Ureter (tissue), 1 donor: ENCODE measurements at places on chromosomes 2 and 18.

DNA sequence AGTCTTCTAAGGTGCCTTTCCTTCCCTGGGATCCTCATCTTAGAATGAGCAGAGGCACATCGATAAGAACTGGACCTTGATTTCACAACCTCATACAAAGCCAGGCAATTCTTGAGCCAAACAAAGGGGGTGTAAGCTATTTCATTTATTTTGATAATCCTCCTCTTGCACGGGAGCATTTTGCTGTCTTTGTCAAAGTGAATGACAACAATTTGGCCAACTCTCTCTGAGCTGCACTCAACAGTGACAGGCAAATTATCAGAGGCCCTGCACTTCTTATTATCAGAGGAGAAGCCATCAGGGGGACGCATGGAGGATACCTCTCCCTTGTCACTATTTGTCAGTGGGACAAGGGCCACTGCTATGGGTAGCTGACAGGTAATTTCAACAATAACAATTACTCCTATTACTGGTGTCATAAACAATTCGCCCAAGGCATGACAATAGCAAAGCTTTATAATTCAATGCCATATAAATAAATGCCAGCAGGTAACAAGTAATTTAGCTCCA is 260.4 kb downstream of the MEIS1 start:
- DNase-seq = no peak

GRCh38 chr18:51192026-51192425 is 5.5 kb downstream of the MEX3C start:
- no peak for DNase-seq

- DNase-seq = no peak
Measured at GRCh38 chr18:32956591-32957315, 183.9 kb upstream of the KLHL14 start.

DNA sequence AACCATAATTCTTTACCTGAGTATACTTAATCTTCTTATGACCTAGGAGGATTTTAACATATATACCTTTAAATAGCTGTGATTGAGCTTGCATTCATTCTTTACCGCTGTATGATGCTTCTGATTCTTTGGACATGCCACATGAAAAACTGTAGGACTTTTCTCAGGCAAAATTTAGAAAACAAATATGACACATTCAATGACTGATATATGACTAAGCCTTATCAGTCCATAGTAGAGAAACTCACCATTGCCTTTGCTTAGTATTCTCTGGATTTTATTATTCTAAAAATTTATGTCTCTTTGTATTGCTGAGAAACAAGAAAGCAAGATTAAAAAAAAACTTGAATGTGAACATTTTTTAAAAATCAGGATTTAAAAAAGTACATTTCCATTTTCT is 3.7 kb downstream of the FAM171B start:
- DNase-seq = no peak

- no peak for DNase-seq
Measured at GRCh38 chr2:71291398-71291797, 40.2 kb upstream of the ZNF638 start.

DNA sequence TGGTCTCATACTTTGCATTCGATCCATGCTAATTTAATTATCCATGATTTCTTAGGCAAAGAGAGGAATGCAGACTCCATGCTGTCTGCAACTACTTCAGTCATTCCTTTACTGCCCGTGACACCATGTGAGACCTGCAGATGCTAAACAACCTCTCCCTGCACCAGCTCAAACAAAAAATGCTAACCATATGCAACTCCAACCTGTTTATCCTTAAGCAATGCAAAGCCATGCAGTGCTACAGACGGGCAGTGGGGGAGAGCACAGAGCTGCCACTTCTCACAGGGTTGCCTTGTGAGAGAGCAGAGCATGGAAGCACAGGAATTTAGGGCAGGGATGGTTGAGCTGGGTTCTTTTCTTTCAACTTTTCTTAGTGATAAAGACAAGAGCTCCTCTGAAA is 74.9 kb upstream of the KLHL14 start:
- no peak for DNase-seq

DNA sequence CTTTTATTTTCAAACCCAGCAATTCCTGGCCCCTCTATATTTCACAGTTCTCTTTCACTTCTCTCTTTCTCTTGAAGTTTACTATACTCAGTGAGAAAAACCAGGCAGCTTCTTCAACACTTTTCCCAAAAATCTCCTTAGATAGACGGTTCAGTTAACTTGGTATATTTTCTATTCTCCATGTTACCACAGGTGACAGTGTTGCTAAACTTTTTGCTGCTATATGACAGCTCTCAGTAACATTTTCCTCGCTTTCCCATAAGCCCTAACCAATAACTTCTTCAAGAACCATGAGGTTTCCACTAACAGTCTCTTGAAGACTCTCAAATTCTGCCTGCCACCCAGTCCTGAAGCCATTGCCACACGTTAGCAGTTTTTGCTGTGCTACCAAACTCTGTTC is 45.8 kb downstream of the CYBRD1 start:
- no peak for DNase-seq

DNA sequence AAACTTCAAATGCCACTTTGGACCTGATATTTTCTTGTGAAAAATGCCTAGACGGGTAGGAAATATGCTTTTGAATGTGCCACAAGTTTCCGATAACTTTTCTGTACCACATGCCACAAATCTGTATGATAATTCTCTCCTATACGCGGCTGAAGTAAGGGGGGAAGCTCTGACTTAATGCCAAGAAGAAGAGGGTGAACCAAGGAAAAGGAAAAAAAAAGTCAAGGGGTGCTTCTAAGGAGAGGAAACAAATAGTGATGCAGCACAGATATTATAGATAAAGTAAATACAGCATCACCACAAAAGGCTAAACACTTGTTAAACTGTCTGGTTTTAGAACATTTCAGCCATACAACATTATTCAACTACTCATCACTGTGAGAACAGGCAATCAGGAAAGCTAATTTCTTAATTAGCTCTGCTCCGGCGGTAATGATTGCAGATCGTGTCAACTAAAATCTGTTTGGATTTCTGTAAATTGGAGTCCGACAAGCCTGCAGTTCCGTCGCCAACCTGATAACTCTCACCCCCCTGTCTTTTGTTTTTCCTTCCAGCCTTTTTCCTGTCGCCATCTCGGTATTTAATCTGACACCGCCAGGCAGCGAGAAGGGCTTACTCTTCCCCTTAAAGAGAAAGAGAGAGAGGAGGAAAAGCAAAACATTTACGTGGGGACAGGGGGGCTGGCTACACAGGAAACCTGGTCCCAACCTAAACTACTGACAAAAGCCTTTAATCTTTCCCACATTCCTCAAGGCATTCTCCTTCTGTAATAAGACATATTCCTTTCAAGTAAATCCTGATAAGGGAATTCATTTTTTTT is 67.5 kb downstream of the ZEB2 start:
- DNase-seq = no peak

GRCh38 chr2:9370746-9371145 is 52.6 kb downstream of the ITGB1BP1 start:
- DNase-seq = no peak

DNA sequence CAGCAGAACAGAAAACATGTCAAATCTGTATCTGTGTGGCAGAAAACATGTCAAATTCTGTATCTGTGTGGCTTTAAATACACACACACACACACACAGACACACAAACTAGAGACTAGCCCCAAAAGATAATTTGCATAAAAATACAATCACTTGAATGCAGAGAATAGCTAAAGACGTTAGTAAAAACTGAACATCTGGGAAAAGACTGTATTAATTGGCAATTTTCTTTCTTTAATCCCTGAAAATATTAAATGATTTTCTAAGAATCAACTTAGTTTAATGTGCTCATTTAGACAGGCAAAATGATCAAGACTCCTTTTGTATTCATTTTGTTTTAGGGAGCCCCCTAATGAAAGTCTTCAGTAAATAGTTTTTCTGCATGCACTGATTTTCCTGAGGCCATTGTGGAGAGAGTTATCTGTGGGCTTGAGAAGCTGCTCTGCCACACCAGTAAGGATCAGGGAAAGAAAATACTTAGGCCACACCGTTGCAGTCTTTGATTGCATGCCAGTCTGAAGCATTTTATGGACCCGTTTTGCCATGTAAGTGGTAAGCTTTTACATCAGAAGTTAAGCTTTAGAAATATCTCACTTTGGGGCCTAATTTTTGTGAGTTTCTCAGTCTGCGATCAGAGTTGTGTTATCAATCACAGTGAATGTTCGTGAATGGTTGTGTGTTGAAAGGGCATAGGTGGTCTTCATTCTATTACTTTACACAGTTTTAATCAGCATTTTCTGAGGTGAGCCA is 2.2 kb downstream of the SPATS2L start:
- DNase-seq = no peak

- no peak for DNase-seq
Measured at GRCh38 chr18:998936-999335, 94.3 kb downstream of the ADCYAP1 start.

DNA sequence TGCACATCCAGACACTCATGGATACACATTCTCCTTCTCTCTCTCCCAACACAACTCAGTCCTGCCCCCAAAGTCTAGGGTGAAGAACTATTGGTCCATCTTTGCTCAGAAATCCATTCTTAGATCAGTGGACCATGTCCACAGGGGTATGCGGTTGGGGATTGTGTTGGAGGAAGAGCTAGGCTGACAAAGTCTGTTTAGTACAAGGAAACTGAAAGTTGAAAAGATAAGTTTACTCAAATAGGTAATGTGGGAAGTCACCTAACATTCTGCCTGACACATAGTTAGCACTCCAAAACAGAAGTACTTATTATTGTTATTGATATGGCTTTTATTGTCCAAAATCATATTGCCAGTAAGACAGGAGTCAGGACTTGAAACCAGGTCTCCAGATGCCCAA is 55.9 kb downstream of the ALK start:
- no peak for DNase-seq

- DNase-seq = no peak
Measured at GRCh38 chr2:15894481-15895144, 45.7 kb upstream of the MYCN start.

GRCh38 chr2:167335541-167335992 is 447.3 kb downstream of the XIRP2 start:
- no peak for DNase-seq

- DNase-seq = no peak
Measured at GRCh38 chr2:238853218-238853617, 5.3 kb downstream of the TWIST2 start.

- no peak for DNase-seq
Measured at GRCh38 chr2:9847140-9847539, 3.9 kb downstream of the TAF1B start.

GRCh38 chr2:238080518-238080917 is 19.6 kb upstream of the ESPNL start:
- no peak for DNase-seq

GRCh38 chr18:79260510-79260909 is 135.2 kb upstream of the NFATC1 start:
- DNase-seq = no peak

DNA sequence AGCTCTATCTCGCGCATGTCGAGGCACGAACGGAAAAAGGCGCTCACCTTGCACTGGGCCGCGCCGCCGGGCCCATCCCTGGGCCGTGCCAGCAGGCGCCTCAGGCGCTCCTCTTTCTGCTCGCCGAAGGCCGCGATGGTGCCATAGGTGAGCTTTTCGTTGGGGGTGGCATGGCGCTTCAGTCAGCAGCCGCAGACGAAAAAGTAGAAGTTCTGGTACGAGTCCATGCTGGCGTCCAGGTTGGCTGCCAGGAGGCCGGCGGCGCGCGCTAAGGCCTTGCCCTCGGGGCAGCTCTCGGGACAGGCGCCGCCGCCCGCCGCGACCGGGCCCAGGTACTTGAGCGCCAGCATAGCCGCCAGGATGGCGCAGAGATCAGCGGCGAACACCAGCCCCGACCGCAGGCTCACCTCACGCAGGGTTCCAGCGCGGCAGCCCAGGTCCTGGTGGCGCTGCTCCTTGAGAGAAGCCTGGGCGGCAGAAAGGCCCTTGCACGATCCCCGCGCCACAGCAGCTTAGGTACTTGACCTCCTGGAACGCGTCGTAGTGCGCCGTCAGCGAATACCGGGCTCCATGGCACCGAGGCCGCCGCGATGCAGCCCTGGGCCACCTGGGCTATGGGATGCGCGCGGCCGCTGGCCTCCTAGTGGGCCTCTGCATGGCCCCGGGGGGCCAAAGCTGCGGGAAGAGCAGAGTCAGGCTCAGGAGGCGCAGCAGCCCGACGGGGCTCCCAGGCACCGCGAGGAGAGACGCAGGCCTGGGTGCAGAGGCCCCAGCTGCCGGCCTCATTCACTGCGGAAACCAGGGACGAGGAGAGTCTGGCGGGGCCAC is 12.8 kb downstream of the ALPG start:
- no peak for DNase-seq

DNA sequence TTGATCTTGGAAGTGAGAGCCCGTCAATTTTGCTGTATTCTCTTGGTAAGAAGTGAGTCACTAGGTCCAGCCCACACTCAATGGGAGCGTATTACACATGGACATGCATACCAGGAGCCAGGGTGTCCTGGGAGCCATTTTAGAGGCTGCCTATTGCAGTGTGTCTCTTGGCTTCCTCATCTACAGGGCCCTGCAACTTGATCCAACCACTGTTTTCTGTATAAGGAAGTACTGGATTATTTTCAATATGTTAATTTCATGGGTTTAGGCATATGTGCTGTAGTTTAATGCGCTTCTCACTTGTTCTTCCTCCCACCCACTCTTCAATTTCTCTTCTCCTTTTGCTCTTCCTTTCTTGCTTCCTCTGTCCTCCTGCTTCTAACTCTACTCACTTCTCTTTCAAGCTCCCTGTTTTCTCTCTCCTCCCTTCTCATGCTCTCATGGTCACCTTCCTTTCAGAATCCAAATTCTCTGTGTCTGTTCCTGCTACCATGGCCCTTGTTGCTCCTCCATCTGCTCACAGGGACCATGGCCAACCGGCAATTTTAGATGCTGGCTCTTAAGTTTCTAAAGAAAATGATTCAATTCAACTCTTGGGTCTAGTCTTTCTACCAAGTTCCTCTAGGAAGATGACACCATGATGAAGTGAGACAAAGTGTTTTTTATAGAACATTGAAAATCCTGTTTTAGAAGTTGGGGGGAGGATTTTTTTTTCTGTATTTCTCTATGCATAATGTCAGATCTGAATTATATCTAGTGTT is 152.0 kb upstream of the ZEB2 start:
- no peak for DNase-seq

DNA sequence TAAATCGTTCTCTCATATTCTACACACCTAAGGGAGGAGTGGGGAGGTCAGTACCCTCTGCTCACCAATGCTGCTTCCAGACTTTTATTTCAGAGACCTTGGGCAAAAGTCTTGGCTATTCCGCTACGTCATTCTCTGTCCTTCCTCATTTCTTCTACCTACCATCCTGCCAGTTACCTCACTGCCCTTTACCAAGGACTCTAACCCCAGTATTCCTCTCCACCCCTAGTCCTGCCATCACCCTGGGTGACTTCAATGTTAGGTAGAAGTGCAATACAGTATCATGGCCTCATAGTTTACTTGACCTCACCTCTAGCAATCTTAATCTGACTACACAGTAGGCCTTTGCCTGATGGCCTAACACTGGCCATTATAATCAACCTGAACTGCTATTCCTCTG is 27.8 kb downstream of the RTN4 start:
- DNase-seq = no peak

GRCh38 chr2:123165616-123166015 is 859.5 kb upstream of the CNTNAP5 start:
- no peak for DNase-seq

DNA sequence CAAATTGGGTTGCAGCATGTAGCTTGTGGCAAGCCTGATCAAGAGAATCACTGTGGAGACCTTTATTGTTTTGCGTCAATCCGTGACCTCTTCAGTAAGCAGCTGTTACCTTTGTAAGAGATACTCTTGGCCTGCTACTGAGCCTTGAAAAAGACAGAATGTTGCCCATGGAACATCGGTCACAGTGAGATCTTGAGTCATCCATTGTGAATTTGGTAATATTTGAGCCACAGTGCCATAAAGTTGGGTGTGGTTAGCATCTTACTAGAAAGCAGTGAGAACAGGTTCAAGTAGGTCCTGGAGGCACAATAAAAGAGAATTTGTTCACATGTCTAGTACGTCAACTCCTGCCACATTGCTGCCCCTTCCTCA is 12.7 kb upstream of the EFR3B start:
- no peak for DNase-seq
